ENCODE measurements at places on chromosomes 3 and 15.

GRCh38 chr3:133620066-133620784, 41.5 kb downstream of the TOPBP1 start:
- DNase-seq: no peak

DNA sequence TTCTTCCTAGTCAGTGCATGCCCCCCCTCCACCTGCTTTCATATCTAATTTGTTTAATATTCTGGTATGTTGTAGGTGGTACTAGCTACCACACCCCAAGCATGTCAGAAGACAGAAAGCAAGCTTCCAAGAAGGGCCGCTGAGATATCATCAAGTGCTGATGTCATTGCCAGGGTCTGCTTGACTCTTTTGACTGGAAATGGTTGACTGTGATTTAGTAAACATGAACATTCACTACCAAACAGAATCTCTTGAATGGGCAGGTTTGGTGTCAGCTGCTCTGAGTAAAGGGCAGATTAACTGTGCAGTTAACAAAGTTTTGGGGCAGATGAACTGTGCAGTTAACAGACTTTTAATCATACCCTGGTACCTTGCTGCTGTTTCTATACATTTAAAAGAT, 244.2 kb upstream of the SATB1 start:
- no peak for DNase-seq

DNA sequence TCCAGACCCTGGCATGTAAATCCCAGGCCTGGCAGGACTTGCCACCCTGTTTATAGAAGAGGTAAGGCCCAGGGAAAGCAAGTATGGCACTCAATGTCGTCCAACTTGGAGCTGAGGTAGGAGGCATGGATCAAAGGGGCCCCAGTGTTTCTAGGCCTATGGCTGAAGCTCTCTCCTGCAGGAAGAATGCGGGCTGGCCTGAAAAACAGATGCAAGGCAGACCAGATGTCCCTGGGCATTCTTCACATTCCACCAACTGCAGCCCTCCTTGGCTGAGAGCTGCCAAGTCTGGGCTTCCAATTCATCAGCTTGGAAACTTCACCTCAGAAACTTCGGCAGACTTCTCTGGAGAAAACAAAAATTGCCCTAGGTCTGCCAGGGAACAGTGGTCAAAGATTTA, 22.2 kb downstream of the MESD start:
- DNase-seq: peak; percentile 57

GRCh38 chr3:106206146-106206545, 337.3 kb upstream of the CBLB start:
- no peak for DNase-seq

DNA sequence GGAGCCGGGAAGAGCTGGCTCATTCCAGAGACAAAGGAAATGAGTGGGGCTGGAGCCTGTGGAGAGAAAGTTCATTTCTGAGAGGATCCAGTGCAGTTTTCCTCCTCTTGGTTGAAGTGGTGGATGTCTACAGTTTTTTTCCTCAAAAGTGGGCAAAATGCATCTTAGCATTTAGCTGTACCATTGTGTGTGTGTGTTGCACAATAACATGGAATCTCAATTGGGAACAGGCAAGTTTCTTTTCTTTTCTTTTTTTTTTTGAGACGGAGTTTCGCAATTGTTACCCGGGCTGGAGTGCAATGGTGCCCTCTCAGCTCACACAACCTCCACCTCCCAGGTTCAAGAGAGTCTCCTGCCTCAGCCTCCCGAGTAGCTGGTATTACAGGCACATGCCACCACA, 101.5 kb upstream of the UBE2E1 start:
- DNase-seq: no peak

GRCh38 chr15:66796343-66796742, 94.3 kb downstream of the SMAD6 start:
- no peak for DNase-seq

DNA sequence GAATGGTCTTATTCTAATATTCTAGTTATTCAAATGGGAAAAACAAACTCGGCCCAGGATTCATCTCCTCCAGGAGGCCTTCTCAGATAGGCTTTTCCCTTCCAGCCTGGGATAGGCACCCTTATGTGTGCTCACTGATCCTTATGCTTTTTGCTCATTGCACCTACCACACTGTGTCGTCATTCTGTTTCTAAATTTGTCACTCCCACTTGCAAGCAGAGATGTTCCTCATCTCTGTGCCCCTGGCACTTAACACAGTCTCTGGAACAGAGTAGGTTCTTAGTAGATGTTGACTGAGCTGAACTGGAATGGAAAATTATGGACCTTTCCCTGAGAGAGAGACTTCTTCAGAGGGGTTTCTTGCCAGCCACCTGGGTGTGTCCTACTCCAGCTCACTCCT, 18.7 kb upstream of the SPG11 start:
- no peak for DNase-seq

- peak; percentile 14 for DNase-seq
These were observed 325.4 kb downstream of the FOXP1 start for GRCh38 chr3:71258116-71258515.

DNA sequence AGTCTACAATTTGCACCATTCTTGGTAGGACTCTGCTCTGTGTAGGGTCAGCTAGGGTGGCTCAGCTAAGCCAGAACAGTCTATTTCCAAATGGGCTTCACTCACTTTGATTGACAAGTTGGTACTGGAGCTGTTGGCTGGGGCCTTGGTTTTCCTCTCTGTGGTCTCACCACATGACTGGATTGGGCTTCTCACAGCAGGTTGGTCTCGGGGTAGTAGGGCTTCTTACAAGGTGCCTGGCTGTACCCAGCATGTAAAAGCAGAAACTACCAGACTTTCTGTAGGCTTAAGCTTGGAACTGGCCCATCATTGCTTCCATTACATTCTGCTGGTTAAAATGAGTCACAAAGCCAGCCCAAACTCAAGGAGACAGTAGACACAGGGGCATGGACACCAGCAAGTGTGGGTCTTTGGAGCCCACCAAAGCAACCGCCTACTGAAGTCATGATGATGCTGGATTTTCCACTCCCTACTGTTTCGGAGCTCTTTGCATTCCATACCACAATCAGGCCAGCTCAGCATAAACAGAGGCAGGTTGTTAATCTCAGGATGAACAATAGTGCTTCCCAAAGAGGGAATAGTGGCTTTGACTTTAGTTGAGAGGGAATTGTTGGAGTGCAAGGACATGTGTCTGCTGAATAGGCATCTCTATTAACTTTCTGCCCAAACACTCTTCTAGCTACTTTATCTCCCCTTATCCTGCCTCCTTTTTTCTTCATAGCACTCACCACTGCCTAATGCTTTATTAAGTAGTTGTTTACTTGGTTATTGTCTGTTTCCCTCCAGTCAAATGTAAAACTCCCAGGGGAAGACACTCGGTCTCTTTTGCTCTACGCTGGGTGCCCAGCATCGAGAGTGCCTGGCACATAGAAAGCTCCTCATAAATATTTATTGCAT, 78.0 kb upstream of the RARB start:
- DNase-seq: no peak

Data from HTR-8/SVneo (cell line).